ENCODE measurements at places on chromosomes 2 and 18.

DNA sequence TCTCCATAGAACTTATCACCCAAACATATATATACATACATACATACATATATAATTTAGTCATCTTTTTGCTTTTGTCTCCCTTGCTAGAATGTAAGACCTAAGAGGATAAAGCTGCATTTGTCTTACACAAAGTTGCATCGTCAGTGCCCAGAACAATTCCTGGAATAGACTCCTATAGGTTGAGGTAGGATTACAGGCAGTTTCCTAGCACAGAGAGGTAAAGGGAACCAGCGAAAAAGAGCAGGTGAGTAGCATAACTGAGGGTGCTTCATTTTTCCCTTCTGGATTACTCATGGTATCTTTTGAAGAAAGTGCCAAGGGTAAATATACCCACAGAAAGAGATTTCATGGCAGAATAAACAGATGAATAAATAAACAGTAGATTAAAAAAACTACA lies 68.1 kb upstream of the AMMECR1L start:
- no peaks in the 10 kb centered on the region for H3K27me3 ChIP-seq
- H3K27ac ChIP-seq = no peak overlapping the region
- H3K4me3 ChIP-seq = no peak overlapping the region
- H3K4me1 ChIP-seq = no peaks in the 10 kb centered on the region

DNA sequence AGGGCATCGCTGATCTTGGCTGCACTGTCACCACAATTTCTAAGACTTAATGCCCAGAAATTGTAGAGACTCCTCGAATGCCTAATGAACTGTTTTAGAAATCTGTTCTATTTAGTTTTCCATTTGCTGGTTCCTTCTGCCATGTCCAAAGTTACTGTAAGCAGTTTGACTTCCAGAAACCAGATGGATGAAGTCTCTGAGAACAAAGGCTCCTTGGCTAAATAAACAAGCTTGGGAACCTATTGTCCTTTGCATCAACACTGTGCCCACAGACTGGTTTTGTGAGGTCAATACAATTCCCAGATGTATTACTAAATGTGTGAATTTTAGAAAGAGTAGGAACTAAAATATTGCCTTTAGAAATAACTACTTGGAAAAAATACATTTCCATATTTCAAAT lies 600.2 kb downstream of the NYAP2 start:
- no peaks in the 10 kb centered on the region for H3K27me3 ChIP-seq
- H3K36me3 ChIP-seq = no peaks in the 10 kb centered on the region
- H3K4me1 ChIP-seq = no peaks in the 10 kb centered on the region
- no peak overlapping the region for H3K4me3 ChIP-seq
- no peak for DNase-seq

GRCh38 chr2:131027566-131028528 lies 65.4 kb downstream of the FAM168B start:
- no peak for DNase-seq
- H3K36me3 ChIP-seq = no peaks in the 10 kb centered on the region
- H3K4me3 ChIP-seq = no peak overlapping the region
- H3K4me1 ChIP-seq = no peaks in the 10 kb centered on the region

- peaks cover 10% of the 10 kb centered on the region for H3K4me1 ChIP-seq
- DNase-seq = no peak
- H3K36me3 ChIP-seq = no peaks in the 10 kb centered on the region
- no peaks in the 10 kb centered on the region for H3K27me3 ChIP-seq
Observed at GRCh38 chr2:233349005-233349998, 5.0 kb upstream of the DGKD start.

GRCh38 chr2:220212296-220213080 lies 585.1 kb downstream of the SLC4A3 start:
- no peaks in the 10 kb centered on the region for H3K27me3 ChIP-seq
- H3K36me3 ChIP-seq = no peaks in the 10 kb centered on the region
- H3K4me3 ChIP-seq = no peak overlapping the region
- DNase-seq = no peak
- no peak overlapping the region for H3K27ac ChIP-seq

GRCh38 chr2:66578054-66578686 lies 143.2 kb downstream of the MEIS1 start:
- no peaks in the 10 kb centered on the region for H3K4me1 ChIP-seq
- H3K36me3 ChIP-seq = no peaks in the 10 kb centered on the region
- no peak overlapping the region for H3K4me3 ChIP-seq
- no peak overlapping the region for H3K27ac ChIP-seq
- H3K27me3 ChIP-seq = peaks cover 28% of the 10 kb centered on the region
- no peak for DNase-seq

GRCh38 chr2:189104934-189105333 lies 74.6 kb downstream of the COL5A2 start:
- peaks cover 4% of the 10 kb centered on the region for H3K4me1 ChIP-seq
- H3K27me3 ChIP-seq = no peaks in the 10 kb centered on the region
- no peak overlapping the region for H3K4me3 ChIP-seq
- no peak overlapping the region for H3K27ac ChIP-seq
- H3K36me3 ChIP-seq = no peaks in the 10 kb centered on the region
- no peak for DNase-seq

DNA sequence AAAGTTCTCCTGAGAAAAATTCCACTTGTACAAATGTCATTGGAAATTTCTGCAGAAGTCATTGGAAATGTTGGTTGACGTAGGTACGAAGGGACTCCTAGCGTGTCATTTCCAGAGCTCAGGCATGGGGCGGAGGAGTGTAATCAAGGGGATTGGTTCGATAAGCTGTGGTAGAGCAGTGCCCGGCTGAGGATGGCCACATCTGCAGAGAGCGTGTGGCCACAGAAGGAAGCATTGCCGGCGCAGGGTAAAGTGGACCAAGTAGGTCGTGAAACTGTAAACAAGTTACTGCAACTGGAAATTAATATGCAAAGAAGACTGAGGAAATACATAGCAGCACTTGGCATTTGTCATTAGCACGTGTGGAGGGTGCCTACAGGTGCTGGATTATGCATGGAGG lies 101.8 kb downstream of the DGKD start:
- H3K36me3 ChIP-seq = peaks cover 91% of the 10 kb centered on the region
- H3K4me1 ChIP-seq = no peaks in the 10 kb centered on the region

DNA sequence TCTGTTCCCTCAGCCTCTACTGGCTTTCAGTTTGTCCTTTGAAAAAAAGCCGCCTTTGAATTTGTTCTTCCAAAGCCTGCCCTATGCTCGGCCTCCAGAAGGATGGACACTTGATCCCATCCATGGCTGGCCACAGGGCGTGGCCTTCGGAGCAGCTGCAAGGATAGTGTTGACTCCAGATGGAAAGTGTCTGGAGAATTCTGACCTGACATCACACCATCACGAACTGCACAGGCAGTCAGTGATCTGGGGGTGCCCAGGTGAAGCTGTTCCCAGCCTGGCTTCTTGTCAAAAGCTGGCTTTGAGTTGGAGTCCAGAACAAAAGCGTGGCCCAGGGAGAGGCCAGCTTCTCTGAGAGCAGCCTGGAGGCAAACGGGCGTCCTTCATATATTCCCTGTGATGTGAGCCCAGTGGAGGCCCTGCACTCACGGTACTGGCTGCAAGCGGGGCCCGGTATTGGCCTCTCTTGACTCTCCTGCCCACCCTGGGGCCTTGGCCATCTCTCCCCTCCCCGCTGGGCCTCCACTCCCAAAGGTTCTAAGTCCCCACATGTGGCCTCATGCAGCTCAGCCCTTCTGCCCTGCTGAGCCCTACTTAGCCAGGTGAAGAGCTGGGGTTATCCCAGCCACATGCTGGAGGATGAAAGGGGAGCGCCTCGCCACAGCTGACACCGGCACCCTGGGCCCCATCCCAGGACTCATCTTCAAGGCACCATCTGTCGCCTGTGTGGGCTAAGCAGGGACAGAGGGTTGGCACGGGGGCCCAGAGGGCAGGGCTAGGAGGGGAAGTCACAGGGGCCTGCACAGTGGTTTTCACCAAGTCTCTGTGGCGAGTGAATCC lies 20.4 kb upstream of the ATOH8 start:
- DNase-seq = no peak
- no peak overlapping the region for H3K4me3 ChIP-seq
- H3K27ac ChIP-seq = no peak overlapping the region
- peaks cover 5% of the 10 kb centered on the region for H3K4me1 ChIP-seq

DNA sequence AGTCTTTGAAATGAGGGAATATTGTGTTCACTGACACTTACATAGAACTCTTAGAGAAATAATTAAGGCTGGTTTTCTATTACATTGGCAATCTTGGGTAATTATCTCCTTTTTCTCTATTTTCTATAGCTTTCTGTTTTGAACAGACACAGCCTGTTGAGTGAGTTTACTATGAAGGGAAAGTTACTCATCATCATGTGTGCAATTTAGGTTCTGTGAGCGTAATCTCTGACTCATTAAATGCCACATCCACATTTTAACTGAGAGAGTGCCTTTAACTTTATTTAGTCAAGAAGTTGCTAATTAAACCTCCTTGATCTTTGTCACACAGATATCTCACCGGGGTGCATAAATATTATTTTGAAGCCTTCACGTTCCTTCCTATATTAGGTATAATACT lies 174.0 kb upstream of the SLC8A1 start:
- no peaks in the 10 kb centered on the region for H3K36me3 ChIP-seq
- H3K4me1 ChIP-seq = no peaks in the 10 kb centered on the region
- no peak overlapping the region for H3K27ac ChIP-seq
- DNase-seq = no peak

DNA sequence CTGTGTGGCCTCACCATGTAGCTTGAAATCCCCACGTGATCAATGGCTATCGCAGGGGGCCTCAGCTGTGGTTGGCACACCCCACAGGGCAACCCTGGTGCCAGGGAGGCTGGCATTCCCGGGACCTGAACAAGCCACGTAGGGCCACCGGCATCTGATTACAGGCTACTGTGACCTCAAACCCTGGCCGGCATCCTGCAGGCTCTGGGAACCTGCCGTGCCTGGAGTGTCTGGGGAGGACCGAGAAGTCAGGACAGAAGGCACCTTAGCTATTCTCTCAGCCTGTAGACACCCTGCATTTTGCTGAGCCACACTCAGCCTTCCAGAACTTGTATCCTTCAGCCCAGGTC lies 213.0 kb downstream of the GLI2 start:
- no peak overlapping the region for H3K4me3 ChIP-seq
- DNase-seq = no peak
- H3K27me3 ChIP-seq = no peaks in the 10 kb centered on the region
- H3K27ac ChIP-seq = no peak overlapping the region

GRCh38 chr2:10017313-10017941 lies 25.9 kb upstream of the KLF11 start:
- no peaks in the 10 kb centered on the region for H3K27me3 ChIP-seq
- H3K4me3 ChIP-seq = no peak overlapping the region
- no peak overlapping the region for H3K27ac ChIP-seq

DNA sequence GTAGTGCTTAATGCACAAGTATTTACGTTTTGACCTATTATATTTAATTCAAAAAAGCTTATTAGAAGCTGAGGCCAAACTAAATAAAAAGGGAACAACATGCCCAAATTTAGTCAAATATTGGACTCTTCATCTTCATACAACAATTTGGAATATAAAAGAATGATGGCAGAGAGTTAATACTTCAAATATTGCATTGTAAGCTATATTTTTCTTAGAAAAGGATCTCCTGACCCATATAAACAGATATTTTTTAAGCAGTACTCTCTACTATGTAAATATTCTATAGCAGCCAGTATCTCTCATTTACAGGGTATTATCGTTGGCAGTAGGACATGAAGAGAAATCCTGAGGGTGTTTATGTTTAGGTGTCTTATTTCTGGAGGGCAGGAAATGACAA lies 531.2 kb downstream of the NYAP2 start:
- H3K4me1 ChIP-seq = no peaks in the 10 kb centered on the region
- no peak for DNase-seq
- no peak overlapping the region for H3K27ac ChIP-seq
- no peaks in the 10 kb centered on the region for H3K36me3 ChIP-seq
- H3K4me3 ChIP-seq = no peak overlapping the region
- H3K27me3 ChIP-seq = no peaks in the 10 kb centered on the region

GRCh38 chr18:32548688-32549087 lies 78.0 kb upstream of the GAREM1 start:
- no peaks in the 10 kb centered on the region for H3K4me1 ChIP-seq
- H3K27ac ChIP-seq = no peak overlapping the region
- no peaks in the 10 kb centered on the region for H3K27me3 ChIP-seq
- H3K4me3 ChIP-seq = no peak overlapping the region
- no peaks in the 10 kb centered on the region for H3K36me3 ChIP-seq

- peaks cover 5% of the 10 kb centered on the region for H3K4me1 ChIP-seq
- no peak overlapping the region for H3K4me3 ChIP-seq
Observed at GRCh38 chr18:24270937-24271380, 126.7 kb downstream of the OSBPL1A start.

DNA sequence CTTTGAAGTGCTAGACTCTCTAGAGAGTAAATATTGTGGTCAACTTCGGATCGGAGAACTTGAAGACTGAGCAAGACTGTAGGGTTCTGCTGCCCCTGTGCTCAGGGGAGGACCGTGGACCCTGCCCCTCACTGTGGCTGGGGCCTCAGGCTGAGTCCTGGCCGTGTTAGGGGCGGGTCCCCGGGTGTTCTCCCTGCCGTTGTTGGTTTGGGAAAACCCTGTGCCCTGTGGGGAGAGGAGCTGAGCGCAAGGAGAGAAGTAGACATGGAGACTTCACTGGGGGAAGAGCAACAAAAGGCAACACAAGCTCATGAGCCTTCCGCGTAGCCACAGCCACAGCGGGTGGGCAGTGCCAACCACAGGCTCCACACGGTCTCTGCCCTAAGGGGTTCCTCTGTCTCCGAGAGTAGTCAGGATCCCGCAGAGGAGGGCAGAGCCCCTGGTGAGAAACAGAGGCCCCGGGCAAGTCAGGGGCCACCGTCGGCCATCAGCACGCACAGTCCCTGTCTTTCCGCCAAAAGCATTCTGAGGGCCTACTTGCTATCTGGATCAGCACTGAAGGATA lies 53.1 kb downstream of the NTSR2 start:
- no peaks in the 10 kb centered on the region for H3K27me3 ChIP-seq
- DNase-seq = no peak
- no peaks in the 10 kb centered on the region for H3K4me1 ChIP-seq
- H3K36me3 ChIP-seq = no peaks in the 10 kb centered on the region
- no peak overlapping the region for H3K27ac ChIP-seq
- no peak overlapping the region for H3K4me3 ChIP-seq

GRCh38 chr2:209767316-209767715 lies 4.3 kb upstream of the UNC80 start:
- no peaks in the 10 kb centered on the region for H3K4me1 ChIP-seq
- H3K36me3 ChIP-seq = no peaks in the 10 kb centered on the region
- DNase-seq = no peak
- no peak overlapping the region for H3K27ac ChIP-seq
- H3K4me3 ChIP-seq = no peak overlapping the region

DNA sequence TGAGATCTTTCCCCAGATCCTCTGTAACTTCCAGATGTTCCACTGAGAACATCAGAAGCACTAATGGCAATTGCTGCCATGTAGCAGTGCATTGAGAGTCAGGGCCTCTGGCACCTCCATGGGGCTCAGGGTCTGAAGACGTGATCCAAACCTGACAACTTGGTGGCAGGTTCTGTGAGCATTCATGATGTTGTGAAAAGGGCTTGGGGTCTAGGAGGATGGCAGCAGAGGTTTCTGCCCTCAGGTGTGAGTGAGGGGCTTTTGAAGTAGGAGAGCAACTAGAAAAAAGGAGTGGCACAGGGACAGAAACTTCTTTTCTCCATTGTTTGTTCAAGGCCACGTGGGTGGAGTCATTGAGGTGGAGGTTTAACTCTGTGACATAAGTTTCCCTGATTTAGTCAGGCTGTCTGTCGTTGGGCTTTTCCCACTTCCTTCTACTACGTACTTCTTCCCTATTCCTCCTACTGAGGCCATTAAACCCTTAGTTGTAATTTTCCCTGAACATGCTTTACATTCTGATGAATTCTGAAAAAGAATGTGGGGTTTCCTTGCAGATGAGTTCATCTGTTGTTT lies 13.1 kb downstream of the CFLAR start:
- H3K4me1 ChIP-seq = peaks cover 95% of the 10 kb centered on the region
- H3K27me3 ChIP-seq = no peaks in the 10 kb centered on the region
- H3K4me3 ChIP-seq = peak overlapping the region; percentile 33
- no peak for DNase-seq

All from CD4-positive, alpha-beta memory T cell (primary cell).